Activated CD4-positive, alpha-beta T cell treated with anti-CD3 and anti-CD28 coated beads, Interleukin-2, Interleukin-6, amounts not matched to agents 100 ng/mL and 50 ng/mL, durations not matched to agents 16 hours and 8 hours (primary cell): ENCODE measurements at places on chromosomes 7 and 10.
A peak's percentile ranks its signal among the peaks of the same experiment; 100 is the strongest.

- DNase-seq = no peak
Observed at GRCh38 chr7:151539088-151539671, 19.5 kb upstream of the RHEB start.

DNA sequence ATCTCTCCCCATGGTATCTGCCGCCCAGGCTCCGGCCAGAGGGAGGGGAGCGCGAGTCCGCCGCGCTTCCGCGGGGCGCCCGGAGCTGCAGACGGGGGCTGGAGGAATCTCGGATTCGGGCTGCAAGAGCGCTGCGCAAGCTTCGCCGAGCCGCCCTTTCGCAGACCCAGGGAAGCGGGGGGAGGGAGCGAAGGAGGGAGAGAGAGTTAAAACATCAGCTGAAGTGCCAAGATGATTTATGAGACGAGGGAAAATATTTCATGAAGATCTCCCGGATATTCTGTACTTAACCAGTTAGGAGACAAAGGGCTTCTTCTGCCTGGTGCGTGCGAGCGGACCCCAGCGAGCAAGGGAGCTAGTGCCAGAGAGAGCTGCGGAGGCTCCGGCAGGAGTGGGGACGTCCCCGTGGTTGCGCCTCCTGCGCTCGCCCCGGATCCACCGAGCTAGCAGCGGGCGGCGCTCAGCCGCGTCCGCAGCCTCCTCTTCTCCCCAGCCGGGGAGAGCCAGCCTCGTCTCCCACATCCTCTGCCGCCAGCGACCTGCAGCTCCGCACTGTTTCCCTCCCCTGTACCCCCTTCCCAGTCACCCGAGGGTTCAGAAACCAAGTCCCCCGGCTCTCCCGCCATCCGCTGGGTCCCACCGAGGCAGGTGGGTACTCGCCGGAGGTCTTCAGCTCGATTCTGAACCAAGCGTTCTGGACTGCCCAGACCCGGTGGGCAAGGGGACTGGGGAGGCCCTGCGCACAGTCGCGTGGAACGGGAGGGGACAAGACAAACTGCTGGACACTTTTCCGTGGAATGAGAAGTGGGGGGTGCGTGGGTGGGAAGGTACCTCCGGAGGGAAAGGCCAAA is 1.0 kb upstream of the PAX2 start:
- peak; percentile 35 for DNase-seq

DNA sequence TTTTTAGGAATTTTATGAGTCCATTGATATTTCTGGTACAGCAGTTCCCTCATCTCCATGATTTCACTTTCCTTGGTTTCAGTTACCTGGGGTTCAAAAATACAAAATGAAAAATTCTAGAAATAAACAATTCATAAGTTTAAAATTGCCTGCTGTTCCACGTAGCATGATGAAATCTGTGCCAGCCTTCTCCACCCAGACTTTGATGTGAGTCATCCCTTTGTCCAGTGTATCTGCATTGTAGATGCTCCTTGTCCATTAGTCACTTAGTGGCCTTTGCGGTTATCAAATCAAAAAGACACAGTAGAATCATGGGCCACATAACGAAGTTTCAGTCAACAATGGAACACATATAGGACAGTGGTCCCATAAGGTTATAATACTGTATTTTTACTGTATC is 286.9 kb downstream of the PTEN start:
- no peak for DNase-seq

DNA sequence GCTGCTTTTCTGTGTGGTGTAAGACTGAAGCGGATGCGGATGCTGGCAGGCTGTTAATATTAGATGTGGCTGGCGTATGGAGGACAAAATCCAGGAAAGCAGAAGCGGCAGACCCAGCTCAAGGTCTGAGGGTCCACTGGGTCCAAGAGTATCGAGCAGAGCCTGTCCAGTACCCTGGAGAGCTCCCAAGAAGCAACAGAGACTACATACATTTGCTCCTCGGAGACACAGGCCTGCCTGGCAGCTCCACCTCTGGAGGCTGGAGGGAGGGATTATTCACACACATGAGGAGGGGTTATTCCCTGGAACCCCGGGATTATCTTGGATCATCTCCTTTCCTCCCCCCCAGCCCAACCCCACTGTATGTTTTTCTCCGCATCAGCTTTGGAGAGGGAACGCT is 31.3 kb upstream of the LOXL4 start:
- no peak for DNase-seq

GRCh38 chr10:15168291-15168785 is at the start of gene NMT2:
TSS of gene NMT2 (minus strand) at chr10:15168693. CDS start at chr10:15168612, 81 bp downstream.
- DNase-seq = no peak

DNA sequence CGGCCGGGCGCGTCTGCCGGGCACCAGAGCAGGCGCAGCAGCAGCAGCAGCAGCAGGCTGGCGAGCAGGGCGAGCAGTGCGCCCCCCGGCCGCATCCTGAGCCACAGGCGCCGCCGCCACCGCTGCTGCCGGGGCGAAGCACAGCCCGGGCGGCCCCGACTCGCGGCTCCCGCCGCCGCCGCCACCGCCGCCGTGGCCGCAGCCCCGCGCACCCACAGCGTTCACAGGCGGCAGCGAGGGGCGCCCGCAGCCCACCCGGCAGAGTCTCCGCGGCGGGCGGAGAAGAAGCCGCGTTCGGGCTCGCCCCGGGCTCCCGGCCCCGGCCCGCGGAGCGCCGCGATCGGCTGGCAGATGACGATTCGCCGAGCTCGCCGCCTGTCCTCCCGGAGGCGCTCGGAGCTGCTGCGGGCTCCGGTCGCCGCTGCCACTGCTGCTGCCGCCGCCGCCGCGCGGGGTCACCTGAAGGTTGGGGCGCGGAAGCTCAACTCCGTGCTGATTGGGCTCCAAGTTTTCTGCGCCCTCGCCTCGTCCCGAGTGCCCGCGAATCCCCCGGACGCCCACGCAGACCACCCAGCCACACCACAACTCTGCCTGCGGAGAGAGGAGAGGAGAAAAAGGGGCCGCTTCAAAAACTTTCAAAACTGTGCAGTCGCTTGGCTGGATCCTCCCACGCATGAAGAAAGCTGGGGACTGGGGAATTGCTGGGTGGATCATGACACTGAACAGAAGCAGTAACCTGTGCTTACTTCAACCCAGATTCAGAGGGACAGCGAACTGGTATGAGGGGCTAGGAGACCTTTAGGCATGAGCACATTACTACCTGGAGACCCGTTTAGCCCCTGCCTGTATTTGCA is at the start of gene ST8SIA6:
TSS of gene ST8SIA6 (minus strand) at position 435 of the 854 bp plus-strand sequence. CDS start at position 95, 340 bp downstream.
- peak; percentile 69 for DNase-seq

DNA sequence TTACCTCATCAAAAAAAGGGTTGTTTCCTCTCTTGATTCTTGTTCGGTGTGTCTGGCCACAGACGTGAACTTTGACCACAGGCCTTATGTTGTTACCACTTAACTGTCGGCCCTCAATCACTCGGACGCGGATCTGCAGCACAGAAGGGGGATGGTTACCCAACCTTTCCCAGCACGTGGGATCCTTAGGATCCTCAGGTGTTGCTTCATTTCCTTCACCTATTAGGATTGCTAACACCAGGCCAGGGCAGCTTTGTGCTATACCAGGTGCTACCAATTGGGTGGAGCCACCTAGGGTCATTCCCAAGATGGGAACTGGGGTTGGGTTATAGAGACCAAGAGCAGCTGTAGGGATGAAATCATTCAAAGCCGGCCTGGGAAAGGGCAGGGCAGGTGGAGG is 73.4 kb downstream of the MYOF start:
- DNase-seq = no peak

DNA sequence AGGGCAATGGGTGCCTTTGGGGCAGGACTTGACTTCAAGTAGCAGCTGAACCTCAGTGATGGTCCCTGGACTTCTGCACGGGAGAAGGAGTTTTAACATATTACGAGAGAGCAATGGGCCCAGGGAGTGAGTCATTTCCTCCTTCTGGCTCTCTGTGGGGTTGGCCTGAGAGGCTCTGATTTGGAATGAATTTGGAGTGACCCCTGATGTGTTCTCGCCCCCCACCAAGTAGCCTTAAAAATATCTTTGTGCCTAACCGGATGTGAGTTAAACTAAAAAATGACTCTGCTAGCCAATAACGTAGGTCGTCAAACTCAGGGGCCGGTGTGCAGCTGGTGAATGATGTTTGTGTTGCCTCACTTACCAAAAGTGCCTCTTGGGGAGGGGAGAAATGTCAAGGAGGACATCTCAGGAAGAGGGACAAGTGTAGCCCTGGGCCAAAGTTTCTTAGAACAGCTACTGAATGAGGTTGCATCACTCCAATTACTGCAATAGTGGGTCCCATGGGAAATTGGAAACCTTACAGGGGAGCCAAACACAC is 656.6 kb downstream of the INHBA start:
- DNase-seq = no peak

DNA sequence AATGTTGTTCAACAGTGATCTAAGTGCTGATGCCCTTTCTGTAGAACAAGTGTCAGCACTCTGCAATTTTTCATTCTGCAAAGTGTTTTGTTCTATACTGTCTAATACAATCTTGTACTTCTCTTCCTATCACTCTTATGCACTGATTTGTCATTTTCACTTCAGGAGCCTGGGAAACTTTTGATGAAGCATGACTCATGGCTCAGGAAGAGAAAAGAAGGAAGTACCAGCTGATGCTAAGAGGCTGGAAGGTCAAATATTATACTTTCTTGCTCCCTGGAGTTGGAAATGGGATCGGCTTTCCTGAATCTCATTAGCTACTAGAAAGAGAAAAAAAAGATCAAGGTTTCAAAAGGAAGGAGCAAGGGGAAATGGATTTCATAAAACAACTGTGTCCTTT is 45.8 kb downstream of the DGKI start:
- no peak for DNase-seq
